ENCODE measurements at places on chromosomes 12 and 14. TPM values are rescaled to one million over a fixed set of nuclear protein-coding genes. Genes with fewer than 3 reads are reported as not detected.

- no peaks in the 10 kb centered on the region for H3K4me1 ChIP-seq
- no peaks in the 10 kb centered on the region for H3K36me3 ChIP-seq
- DNase-seq: no peak
- H3K4me3 ChIP-seq: no peak overlapping the region
- no peaks in the 10 kb centered on the region for H3K27me3 ChIP-seq
Measured at GRCh38 chr14:81256289-81256960, 35.7 kb upstream of the GTF2A1 start.

The ACOT6 gene
- not detected for total RNA-seq

- H3K27ac ChIP-seq: no peak overlapping the region
- no peak for DNase-seq
- no peak overlapping the region for H3K4me3 ChIP-seq
- H3K4me1 ChIP-seq: no peaks in the 10 kb centered on the region
- no peaks in the 10 kb centered on the region for H3K36me3 ChIP-seq
- H3K27me3 ChIP-seq: no peaks in the 10 kb centered on the region
Measured at GRCh38 chr12:43221216-43221615, 330.8 kb downstream of the ADAMTS20 start.

The EPS8 gene
- 43.9 TPM for total RNA-seq

The CDCA3 gene
- 1.4 TPM for total RNA-seq

DNA sequence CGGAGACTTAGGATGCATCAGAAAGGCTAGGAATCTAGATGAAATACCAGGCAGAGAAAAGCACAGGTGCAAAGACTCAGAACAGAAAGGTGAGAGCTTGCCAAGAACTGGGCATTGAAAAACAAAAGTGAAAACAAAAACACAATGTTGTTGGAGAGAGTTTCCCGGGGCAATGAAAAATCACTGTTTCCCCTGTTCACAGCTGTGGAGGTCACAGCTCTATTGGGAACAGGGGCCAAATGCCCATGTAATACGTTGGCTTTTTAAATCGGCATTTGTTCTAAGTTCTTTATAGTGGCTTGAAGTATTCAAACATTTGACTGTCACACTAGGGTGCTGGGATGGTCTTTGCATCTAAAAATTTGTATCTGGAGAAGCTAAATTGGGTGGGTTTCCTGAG lies 108.3 kb downstream of the SLC15A4 start:
- no peaks in the 10 kb centered on the region for H3K4me1 ChIP-seq
- H3K36me3 ChIP-seq: no peaks in the 10 kb centered on the region
- no peak overlapping the region for H3K4me3 ChIP-seq

GRCh38 chr12:120661432-120661831 lies 21.0 kb downstream of the CABP1 start:
- no peaks in the 10 kb centered on the region for H3K4me1 ChIP-seq
- DNase-seq: no peak
- no peaks in the 10 kb centered on the region for H3K27me3 ChIP-seq
- H3K4me3 ChIP-seq: no peak overlapping the region

The GMPR2 gene
- 44.8 TPM for total RNA-seq

GRCh38 chr12:54740882-54741281 lies 92.7 kb upstream of the DCD start:
- H3K36me3 ChIP-seq: no peaks in the 10 kb centered on the region
- H3K4me3 ChIP-seq: no peak overlapping the region
- H3K27me3 ChIP-seq: no peaks in the 10 kb centered on the region
- H3K4me1 ChIP-seq: no peaks in the 10 kb centered on the region

DNA sequence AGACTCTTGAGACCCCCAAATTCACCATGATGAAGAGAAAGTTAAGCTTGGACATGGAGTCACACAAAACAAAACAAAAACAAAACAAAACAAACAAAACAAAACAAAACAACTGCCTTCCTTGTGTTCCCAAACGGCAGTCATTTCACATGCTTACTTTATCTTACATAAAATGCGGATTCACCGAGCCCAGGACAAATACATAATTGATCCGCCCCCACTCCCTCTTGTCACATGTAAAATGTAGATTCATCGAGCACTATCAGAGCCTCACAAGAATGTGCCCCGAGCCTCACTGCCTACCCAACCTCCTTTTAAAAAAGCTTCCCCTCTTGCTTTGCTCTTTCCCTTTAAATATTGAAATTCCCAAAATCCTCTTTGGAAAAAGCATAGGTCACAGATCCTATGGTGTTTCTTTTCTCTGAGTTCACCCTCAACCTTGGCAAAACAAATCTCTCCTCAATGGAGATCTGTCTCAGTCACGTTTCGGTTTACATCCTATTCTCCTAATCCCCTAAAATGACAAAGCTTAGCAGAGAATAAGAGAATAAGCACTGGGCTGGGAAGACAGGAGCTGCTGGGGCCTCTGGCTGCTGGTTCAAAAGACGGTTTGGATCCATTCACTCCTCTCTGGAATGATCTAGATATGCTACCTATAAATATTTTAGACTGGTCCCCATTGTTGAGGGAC lies 83.7 kb downstream of the NINJ2 start:
- no peak overlapping the region for H3K27ac ChIP-seq
- DNase-seq: peak; percentile 3
- H3K4me3 ChIP-seq: no peak overlapping the region
- H3K36me3 ChIP-seq: no peaks in the 10 kb centered on the region

- H3K4me1 ChIP-seq: no peaks in the 10 kb centered on the region
- H3K27ac ChIP-seq: no peak overlapping the region
- H3K4me3 ChIP-seq: no peak overlapping the region
- no peak for DNase-seq
- no peaks in the 10 kb centered on the region for H3K27me3 ChIP-seq
Measured at GRCh38 chr12:128399253-128399652, 132.3 kb downstream of the TMEM132C start.

GRCh38 chr12:6345319-6346091 lies 3.6 kb upstream of the TNFRSF1A start:
- no peak overlapping the region for H3K4me3 ChIP-seq
- peaks cover 59% of the 10 kb centered on the region for H3K4me1 ChIP-seq
- no peak for DNase-seq
- no peaks in the 10 kb centered on the region for H3K27me3 ChIP-seq
- H3K27ac ChIP-seq: peak overlapping the region; percentile 85
- H3K36me3 ChIP-seq: peaks cover 3% of the 10 kb centered on the region

GRCh38 chr14:105069871-105070759 lies 4.9 kb upstream of the GPR132 start:
- no peak overlapping the region for H3K4me3 ChIP-seq
- H3K36me3 ChIP-seq: no peaks in the 10 kb centered on the region
- peaks cover 31% of the 10 kb centered on the region for H3K4me1 ChIP-seq
- peak overlapping the region; percentile 42 for H3K27ac ChIP-seq
- peak; percentile 49 for DNase-seq

DNA sequence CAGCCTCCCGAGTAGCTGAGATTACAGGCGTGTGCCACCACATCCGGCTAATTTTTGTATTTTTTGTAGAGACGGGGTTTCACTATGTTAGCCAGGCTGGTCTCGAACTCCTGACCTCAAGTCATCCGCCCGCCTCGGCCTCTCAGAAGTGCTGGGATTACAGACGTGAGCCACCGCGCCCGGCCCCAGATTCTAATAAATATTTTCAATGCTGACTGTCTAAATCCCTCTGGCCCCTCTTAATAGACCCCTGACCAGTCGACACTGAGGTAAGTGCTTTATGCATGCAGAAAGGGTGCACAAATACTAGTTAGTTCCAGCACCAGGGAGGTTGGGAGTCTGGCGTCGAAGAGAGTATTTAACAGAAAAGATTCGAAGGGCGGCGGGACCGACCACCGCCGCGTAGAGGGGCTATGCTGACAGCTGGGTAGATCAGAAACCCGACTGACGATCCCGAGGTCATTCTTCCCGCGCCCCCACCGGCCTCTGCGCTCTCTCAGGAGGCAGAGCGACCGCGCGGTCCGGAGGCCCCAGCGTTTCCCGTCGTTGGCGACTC lies 1.1 kb upstream of the SPATS2 start:
- H3K4me3 ChIP-seq: peak overlapping the region; percentile 92
- DNase-seq: no peak
- H3K4me1 ChIP-seq: peaks cover 16% of the 10 kb centered on the region
- H3K27me3 ChIP-seq: no peaks in the 10 kb centered on the region
- peak overlapping the region; percentile 93 for H3K27ac ChIP-seq
- H3K36me3 ChIP-seq: no peaks in the 10 kb centered on the region

The PMCH gene
- not detected for total RNA-seq

The LDHB gene
- 407 TPM for total RNA-seq

DNA sequence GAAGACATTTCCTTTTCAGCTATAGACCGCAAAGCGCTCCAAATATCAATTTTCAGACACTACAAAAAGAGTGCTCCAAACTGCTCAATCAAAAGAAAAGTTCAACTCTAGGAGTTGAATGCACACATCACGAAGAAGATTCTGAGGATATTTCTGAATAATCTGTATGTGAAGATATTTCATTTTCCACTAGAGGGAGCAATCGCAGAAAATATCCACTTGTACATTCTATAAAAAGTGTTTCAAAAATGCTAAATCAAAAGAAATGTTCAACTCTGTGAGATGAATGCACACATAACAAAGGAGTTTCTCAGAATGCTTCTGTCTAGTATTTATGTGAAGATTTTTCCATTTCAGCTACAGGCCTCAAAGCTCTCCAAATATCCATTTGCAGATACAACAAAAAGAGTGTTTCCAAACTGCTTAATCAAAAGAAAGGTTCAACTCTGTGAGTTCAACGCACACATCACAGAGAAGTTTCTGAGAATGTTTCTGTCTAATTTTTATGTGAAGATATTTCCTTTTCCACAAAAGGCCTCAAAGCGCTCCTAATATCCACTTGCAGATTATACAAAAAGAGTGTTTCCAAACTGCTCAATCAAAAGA lies 643.8 kb upstream of the ALG10B start:
- H3K36me3 ChIP-seq: no peaks in the 10 kb centered on the region
- H3K27me3 ChIP-seq: no peaks in the 10 kb centered on the region
- DNase-seq: no peak
- H3K27ac ChIP-seq: no peak overlapping the region
- H3K4me1 ChIP-seq: no peaks in the 10 kb centered on the region

DNA sequence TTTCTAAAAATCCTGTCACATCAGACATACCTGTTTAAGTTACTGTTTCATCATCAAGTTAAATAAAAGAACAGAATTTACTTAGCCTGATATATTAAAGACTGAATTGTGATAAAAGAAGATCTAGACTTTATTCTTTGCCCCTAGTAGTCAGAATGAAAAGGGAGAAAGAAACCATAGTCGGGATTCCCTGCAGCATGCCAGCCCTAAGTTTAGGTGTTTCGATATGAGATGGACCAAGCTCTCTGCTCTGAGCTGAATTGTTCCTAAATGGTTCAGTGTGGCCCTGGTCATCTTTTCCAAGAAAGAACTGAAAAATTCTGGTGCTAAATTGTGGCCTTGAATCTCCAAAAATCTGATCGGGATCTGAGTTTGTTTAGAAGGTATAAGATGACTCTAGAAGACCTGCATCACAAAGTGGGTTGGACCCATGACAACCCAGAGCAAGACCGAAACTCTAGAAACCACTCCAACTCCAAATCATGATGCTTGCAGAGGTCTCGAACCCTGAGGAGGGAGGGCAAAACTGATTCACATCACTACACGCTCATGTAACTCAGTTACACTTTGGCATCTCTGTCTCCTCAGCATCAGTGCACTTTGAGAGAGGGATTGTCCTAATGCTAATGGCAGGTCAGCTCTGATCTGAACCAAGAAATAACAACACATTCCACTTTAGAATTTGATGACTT lies 15.7 kb downstream of the PTGER2 start:
- H3K36me3 ChIP-seq: no peaks in the 10 kb centered on the region
- no peak overlapping the region for H3K27ac ChIP-seq
- no peak overlapping the region for H3K4me3 ChIP-seq

GRCh38 chr14:34344318-34344717 lies 117.7 kb downstream of the SPTSSA start:
- H3K36me3 ChIP-seq: no peaks in the 10 kb centered on the region
- no peak for DNase-seq
- H3K27me3 ChIP-seq: no peaks in the 10 kb centered on the region
- no peaks in the 10 kb centered on the region for H3K4me1 ChIP-seq

GRCh38 chr14:88614218-88614907 lies 51.5 kb downstream of the ZC3H14 start:
- peaks cover 31% of the 10 kb centered on the region for H3K36me3 ChIP-seq
- DNase-seq: no peak
- no peak overlapping the region for H3K4me3 ChIP-seq
- H3K27ac ChIP-seq: no peak overlapping the region

- peak overlapping the region; percentile 26 for H3K27ac ChIP-seq
- no peak overlapping the region for H3K4me3 ChIP-seq
- no peaks in the 10 kb centered on the region for H3K36me3 ChIP-seq
- H3K27me3 ChIP-seq: no peaks in the 10 kb centered on the region
- no peak for DNase-seq
Measured at GRCh38 chr12:46487567-46488131, 115.1 kb upstream of the SLC38A2 start.

- no peaks in the 10 kb centered on the region for H3K4me1 ChIP-seq
- no peaks in the 10 kb centered on the region for H3K27me3 ChIP-seq
- no peak overlapping the region for H3K27ac ChIP-seq
- no peak for DNase-seq
- no peaks in the 10 kb centered on the region for H3K36me3 ChIP-seq
Measured at GRCh38 chr14:39488600-39488999, 56.4 kb upstream of the FBXO33 start.

DNA sequence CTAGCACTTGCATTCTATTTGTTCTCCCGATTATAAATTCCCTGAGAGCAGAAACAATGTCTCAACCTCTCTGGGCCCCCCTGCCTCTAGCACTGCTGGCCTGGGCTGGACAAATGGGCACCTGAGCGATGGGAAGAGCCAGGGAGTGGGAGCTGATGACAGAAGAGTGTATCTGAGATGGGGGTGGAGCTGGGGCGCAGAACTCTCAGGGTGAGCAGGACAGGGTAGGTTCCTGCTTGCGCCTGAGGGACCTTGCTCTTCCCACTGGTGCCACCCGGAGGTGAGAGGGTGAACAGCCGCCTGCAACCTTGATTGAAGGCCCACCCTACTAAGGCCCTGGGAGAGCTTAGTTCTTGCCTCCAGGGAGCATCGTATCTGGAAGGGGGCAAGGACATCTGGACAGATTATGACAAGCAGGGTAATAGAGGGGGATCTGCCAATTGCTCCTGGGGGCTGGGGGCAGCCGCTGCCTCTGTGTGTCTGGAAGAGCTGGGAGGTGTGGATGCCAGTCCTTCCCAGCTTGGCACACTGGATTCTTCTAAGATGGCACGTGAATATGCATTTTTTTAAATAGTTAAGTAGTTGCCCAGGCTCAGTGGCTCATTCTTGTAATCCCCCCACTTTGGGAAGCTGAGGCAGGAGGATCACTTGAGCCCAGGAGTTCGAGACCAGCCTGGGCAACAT lies 43.0 kb upstream of the TSPAN9 start:
- H3K4me3 ChIP-seq: no peak overlapping the region
- H3K4me1 ChIP-seq: peaks cover 6% of the 10 kb centered on the region
- peaks cover 56% of the 10 kb centered on the region for H3K36me3 ChIP-seq
- H3K27ac ChIP-seq: no peak overlapping the region
